ENCODE measurements at places on chromosomes 1 and 21.

- peak; percentile 39 for DNase-seq
These were observed 103.8 kb downstream of the SPATA17 start for GRCh38 chr1:217734973-217735372.

GRCh38 chr1:21397813-21398188 lies 42.1 kb upstream of the NBPF3 start:
- no peak for DNase-seq

DNA sequence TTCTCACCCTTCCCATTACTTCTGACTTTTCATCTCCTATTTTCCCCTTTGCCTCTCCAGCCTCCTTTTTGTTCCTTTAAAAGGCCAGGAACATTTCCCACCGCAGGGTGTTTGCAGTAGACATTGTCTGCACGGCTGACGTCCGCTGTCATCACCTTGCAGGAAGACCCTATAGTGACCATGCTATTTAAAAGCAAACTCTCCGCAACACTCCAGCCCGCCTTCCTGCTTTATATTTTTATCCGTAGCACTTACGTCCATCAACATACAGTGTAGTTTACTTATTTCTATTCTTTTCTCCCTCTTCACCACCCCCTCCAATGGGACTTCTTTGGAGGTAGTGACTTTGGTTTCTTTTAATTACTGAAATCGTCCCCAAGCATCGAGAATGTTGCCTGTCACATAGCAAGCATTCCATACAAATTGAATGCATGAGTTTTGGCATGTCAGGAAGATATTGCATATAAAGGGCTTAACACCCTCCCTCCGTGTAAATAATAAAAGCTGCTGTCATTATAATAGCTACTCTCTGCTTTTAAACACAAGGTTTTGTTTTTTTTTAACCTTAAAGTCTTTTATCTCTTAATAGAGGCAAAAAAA lies 19.8 kb downstream of the SLC25A33 start:
- no peak for DNase-seq

DNA sequence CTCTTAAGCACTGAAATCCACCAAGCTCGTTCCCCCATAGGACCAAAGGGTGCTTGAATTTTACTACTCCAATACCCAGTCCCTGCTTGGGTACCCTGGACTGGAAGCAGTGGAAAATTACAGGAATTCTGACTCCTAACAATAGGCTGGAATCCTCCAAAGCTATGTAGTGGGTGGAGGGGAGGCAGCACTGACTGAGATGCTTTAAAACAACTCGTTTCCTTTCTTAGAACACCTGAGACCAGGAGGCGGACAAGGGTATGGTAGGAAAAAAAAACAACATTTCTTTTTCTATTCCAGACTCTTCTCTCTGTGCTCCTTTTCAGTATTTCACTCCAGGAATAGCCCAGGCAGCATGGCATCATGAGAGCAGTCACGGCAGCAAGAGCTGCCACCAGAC lies 2.3 kb downstream of the PEF1 start:
- DNase-seq, result no peak

DNA sequence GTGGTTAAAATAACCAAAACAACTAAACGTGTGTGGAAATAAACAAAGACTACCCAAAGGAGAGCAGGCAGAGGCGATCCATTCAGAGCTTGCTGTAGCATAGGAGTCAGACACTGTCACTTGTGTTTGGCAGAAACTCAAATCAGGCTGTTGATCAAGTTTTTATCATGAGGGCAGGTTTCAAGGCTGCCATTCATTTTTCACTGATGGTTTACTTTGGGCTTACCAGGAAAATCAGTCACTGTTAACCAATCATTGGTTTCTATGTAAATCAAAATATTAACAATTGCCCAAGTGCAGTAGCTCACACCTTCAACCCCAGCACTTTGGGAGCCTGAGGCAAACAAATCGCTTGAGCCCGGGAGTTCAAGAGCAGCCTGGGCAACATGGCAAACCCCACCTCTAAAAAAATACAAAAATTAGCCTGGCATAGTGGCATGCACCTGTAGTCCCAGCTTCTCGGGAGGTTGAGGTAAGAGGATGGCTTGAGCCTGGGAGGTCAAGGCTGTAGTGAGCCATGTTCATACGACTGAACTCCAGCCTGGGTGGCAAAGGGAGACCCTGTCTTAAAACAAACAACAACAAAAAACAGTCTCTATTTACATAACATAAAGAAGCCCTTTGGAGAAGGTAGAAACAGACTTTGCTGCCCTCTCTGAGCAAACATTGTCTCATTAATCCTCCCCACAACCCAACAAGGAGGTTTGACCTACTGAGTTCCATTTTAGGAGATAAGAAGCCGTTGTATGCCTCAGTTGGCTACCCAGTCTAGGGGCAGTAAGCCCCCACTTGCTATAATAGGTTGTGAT lies 21.1 kb upstream of the ETS2 start:
- no peak for DNase-seq

GRCh38 chr1:203428981-203429599 lies 46.5 kb upstream of the PRELP start:
- DNase-seq, result no peak

DNA sequence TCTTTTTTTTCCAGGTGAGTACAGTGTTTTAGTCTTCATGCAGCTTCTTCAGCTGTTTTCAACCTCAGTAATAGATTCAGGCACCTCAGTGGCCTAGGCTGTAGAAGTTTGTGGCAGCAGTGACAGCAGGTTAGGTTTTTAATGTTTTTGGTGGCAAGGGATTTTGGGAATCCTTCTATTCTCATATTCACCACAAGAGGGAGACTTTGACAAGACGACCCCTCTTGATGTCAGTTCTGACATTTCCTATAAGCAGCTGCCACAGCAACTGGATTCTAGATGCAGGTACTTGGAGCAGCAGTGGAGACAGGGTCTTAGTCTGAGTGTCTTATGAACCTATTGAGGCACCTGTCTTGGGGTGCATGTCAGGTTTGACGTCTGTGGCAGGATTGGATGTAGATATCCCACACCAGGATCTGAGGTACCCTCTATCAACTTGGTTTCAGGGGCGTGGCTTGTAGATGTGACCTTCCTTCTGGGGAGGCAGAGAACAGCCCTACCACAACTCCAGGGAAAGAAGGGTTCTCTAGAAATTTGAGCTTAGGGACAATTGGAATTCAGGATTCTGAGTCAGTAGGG lies 1104.2 kb upstream of the TMPRSS15 start:
- no peak for DNase-seq

- no peak for DNase-seq
These were observed 7.2 kb downstream of the MUL1 start for GRCh38 chr1:20500716-20501115.

DNA sequence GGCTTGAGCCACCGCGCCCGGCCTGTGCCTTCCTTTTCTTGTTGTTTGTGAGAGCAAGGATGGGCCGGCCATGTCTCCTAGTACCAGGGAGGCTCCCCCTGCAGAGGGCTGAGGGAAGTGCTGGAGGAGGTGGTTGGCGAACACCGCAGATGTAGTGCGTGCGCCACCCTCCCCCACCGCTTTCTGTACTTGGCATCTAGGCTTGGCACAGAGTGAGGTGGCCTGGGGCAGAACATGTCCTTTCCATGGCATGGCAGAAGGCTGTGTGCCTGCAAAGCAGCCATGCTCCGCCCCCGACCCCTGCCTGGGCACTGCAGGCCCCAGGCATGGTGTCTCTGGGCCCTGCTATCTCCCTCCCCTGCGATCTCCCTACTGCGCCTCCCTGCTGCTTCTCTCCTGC lies 30.7 kb downstream of the ALPL start:
- no peak for DNase-seq

DNA sequence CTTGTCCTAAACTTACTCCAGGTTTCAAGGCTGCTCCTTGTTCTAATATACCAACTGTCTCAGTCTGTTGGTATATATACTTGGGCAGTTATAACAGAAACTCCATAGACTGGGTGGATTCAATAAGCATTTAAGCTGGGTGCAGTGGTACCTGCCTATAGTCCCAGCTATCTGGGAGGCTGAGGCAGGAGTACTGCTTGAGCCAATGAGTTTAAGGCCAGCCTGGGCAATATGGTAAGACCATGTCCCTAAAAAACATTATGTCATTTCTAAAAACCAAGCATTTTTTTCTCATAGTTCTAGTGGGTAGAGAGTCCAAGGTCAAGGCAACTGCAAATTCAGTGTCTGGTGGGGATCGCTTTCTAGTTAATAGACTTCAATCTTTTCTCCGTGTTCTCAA lies 17.4 kb upstream of the CR1L start:
- no peak for DNase-seq

DNA sequence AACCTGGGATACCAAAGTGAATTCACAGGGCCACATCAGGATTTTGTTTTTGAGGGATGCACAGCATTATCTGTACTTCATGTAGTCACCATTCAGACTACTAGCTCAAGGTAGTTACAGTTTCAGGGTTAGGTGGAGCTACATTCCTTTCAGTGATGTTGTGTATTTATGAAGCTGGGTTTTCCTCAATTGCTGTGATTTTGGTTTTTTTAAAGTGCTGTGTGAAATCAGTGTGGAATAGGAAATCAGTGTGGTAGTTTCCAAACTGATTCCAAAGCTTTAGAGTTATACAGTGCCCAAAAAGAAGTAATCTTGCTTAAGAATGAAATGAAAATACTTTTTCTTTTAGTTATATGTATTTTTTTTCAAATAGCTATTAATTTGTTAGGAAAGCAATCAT lies 95.8 kb downstream of the PKN2 start:
- no peak for DNase-seq

- no peak for DNase-seq
These were observed 163.8 kb downstream of the BACH1 start for GRCh38 chr21:29462479-29462878.

DNA sequence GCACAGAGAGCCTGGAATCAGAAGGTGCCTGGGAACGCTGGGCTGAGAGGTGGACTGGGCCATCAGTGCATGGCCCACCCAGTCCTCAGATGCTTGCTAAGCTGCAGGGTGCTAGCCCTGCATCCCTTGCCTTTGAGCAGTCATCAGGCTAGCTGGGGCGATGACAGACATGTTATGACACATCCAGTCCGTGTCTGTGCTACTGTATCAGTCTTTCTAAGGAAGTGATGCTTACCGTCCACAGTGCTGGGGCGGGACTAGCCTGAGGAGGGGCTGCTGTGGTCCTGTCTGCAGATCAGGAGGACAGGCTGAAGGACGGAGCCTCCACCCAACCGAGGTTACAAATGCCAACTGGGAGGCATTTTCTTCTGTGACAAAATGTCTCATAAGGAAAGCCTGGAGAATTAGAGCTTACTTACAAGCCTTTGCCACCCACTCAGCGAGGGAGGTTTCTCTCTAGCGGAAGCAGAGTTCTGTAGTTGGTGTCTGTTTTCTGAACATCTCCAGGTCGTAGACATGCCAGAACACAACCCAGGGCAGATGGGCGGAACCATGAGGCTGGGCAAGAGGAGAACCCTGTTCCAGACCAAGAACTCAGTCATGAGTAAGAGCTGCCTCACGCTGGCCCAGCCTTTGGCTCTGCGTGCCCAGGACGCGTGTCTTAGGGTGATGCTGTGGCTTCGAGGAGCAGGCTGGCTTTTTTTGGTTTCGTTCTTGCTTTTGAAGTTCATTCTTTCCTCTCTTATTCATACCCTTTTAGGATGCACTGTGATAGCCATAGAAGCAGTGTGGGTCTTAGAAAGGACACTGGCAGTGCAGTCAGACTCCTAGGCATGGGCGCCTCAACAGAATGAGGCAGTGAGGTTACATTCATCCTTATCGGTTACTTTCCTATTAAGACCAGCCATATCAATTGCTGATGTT lies 14.3 kb downstream of the SLFNL1 start:
- DNase-seq, result no peak

DNA sequence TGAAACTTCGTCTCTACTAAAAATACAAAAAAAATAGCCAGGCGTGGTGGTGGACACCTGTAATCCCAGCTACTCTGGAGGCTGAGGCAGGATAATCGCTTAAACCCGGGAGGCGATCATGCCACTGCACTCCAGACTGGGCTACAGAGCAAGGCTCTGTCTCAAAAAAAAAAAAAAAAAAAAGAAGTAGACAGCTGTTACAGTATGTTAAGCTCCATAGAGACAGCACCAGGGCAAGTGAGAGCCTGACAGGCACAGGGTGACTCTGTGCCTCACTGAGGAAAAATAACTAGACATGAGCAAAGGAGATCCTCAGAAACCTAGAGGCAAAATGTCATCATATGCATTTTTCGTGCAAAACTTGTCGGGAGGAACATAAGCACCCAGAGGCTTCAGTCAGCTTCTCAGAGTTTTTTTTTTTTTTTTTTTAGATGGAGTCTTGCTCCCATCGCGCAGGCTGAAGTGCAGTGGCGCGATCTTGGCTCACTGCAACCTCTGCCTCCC lies 9.0 kb upstream of the PRDX1 start:
- no peak for DNase-seq
